ENCODE measurements at places on chromosomes 6 and 20.
A peak's percentile ranks its signal among the peaks of the same experiment; 100 is the strongest.

DNA sequence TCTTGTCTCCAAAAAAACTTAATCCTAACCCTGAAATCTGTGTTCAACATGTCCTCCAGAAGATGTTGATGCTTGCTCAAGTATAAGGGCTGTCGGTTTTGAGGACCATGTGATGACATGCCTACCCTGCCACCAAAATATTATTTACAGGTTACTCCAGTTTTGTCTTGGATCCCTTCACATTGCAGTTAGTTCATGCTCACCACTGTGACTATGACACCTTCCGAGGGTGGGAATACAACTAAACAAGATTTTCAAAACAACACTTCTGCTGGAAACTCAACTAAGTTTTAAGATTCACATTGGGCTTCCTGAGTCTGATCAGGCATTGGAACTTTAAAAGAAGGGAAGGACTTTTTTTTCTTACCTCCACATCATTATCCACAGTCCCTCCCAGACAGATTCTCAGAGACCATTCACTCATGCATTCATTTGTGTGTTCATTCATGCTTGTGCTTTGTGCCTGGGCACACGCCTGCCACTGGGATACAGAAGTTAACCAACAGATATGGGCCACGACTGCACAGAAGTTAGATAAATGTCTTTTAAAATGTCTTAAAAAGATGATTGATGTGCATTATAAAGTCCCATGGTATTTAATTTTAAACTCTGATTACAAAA lies 118.7 kb upstream of the GJE1 start:
- peak overlapping the region; percentile 86 for H3K27ac ChIP-seq
- no peak for DNase-seq

- H3K4me1 ChIP-seq, result no peaks in the 10 kb centered on the region
- H3K27ac ChIP-seq, result no peak overlapping the region
- peaks cover 2% of the 10 kb centered on the region for H3K36me3 ChIP-seq
Measured at GRCh38 chr6:110116258-110116657, 63.2 kb downstream of the WASF1 start.

GRCh38 chr6:87174078-87174579 lies 18.8 kb downstream of the ZNF292 start:
- no peak overlapping the region for H3K4me3 ChIP-seq
- H3K36me3 ChIP-seq, result no peaks in the 10 kb centered on the region
- H3K27me3 ChIP-seq, result no peaks in the 10 kb centered on the region
- H3K27ac ChIP-seq, result no peak overlapping the region
- H3K4me1 ChIP-seq, result peaks cover 6% of the 10 kb centered on the region
- no peak for DNase-seq

DNA sequence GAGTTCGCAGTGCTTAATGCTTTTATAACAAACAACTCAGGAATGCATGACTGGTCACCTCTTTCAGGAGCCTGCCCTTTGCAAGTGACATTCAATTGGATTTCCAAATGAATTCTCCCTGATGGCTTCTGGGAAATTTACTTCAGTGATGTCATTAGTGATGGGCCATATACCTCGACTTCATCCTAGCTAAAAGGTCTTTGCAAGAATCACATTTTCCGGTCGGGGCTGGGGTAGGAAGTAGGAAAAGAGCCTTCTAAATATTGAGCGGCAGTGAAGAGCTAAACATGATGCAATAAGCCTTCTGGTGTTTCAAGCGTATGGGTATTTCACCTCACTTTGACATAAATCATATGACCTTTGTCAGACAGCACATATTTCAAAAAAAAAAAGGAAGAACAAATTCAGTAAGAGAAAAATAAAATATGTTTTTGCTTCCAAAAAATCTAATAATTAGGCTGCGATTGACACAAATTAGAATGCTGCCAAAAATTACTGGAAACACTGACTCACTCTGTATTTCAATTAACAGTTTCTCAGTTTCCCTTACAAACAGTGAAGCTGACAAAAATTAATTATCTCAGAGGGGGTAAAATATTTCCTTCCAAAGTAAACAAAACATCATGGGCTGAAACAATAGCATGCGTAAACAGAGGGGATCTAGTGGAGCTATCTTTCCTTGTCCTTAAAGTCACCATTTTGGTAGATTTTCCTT lies 39.8 kb downstream of the ADTRP start:
- no peak for DNase-seq
- H3K4me3 ChIP-seq, result no peak overlapping the region
- H3K36me3 ChIP-seq, result no peaks in the 10 kb centered on the region

DNA sequence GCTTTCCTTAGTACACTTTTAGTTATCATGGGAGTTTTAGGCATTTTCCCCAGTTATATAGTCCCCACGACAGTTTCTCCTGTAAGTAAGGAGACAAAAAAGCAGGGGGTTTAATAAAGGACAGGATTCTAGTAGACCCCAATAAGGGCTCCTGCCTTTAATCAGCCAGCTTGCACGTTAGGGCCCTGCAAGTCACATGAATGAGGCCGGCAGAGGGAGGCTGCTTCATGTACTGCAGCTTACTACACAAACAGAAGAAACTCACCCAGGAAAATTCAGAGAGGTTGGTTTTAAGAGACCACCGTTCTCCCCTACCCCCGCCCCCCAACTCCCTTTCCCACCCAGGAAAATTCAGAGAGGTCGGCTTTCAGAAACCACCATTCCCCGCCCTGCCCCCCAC lies 229.7 kb upstream of the MOCS1 start:
- no peak overlapping the region for H3K4me3 ChIP-seq
- H3K27me3 ChIP-seq, result no peaks in the 10 kb centered on the region
- H3K4me1 ChIP-seq, result no peaks in the 10 kb centered on the region
- no peaks in the 10 kb centered on the region for H3K36me3 ChIP-seq

DNA sequence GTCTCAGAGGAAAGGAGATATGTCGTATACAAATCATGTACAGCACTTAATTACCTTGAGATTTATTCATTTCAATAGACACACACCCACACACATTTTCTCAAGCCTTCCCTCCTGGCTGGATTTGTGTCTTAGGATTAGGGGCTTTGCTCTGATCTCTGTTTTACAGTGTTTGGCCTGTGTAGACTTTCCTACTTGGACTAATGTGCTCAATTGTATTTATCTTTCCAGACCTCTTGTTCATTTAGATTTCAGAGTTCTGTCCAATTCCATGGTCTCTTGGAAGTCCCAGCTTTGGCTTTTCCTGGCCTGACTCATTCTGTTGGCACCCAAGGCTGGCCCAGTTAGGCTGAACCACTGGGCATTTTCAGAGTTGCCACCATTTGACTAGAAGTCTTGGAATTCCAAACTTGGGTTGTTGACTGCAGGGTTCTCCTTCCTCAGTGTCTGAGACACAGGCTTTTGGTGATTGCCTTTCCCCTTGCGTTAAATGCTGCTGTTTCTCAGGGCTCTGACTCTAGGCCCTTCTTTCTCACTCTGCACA lies 8.9 kb upstream of the RFPL4B start:
- DNase-seq, result no peak
- no peak overlapping the region for H3K4me3 ChIP-seq
- no peaks in the 10 kb centered on the region for H3K4me1 ChIP-seq
- no peaks in the 10 kb centered on the region for H3K36me3 ChIP-seq
- H3K27me3 ChIP-seq, result no peaks in the 10 kb centered on the region

DNA sequence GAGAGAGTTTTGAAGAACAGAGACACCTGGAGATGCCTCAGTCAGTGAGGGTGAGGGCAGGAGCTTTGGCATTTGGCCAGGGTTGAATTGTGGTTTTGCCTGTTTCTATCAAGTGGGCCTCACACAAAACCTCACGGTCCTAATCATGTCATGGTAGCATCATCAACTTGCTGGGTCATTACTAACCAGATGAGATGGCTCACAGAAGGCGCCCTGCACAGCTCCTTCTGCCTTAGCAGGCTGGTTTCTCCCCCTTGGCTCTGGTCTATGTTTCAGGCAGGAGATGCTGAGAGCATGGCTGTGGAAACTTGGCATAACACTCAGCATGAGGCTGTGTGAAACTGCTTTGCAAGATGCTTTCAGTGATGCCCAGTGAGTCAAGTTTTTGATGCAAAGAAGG lies 99.3 kb downstream of the LRRC1 start:
- DNase-seq, result peak; percentile 25
- peaks cover 13% of the 10 kb centered on the region for H3K4me1 ChIP-seq
- H3K27ac ChIP-seq, result no peak overlapping the region
- H3K4me3 ChIP-seq, result no peak overlapping the region
- no peaks in the 10 kb centered on the region for H3K27me3 ChIP-seq

DNA sequence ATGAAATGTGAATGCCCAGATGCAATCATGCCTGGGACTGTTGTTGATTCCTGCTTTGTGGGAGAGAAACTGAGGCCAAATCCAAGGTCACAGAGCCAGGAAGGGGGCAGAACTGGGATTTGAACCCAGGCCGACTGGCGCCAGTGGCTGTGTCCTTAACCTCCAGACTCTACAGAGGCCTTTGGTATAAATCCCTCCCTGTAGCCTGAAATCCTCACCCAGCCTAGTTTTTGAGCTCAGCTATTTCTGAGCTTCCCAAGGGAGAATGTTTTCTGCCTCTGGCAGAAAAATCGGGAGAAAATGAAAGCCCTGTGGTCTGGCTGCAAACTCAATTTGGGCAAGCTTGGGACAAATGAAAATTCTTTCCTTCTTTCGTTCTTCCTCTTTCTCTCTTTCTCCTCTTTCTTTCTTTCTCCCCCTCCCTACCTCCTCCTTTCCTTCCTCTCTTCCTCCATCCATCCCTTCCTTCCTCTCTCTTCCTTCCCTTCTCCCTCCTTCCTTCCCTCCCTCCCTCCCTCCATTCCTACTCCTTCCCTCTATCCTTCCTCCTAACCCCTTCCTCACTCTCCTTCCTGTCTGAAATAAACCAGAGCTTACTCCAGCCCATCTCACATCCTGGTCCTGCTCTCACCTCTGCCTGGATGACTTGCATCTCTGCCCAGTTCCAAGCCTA lies 34.9 kb downstream of the SNAI1 start:
- H3K36me3 ChIP-seq, result no peaks in the 10 kb centered on the region
- no peak overlapping the region for H3K27ac ChIP-seq
- H3K4me3 ChIP-seq, result no peak overlapping the region
- H3K27me3 ChIP-seq, result no peaks in the 10 kb centered on the region

DNA sequence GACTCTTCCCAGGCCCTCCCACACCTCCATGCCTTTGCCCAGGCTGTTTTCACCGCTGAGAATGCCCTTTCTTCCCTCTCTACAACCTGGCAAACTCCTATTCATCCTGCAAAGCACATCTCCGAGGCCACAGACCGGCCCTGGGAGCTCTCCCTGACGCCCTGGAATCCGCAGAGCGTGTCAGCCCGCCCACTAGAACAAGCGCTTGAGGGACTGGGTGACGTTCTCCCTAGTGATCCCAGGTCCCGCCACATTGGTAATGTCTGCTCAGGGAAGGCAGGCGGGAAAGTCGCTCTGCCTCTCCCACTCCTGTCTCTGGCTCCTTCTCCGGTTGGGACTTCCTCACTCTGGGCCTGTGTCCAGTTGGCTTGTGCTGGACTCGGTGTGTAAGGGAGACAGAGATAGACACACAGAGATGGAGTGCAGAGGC lies 61.6 kb downstream of the SRC start:
- H3K27me3 ChIP-seq, result peaks cover 42% of the 10 kb centered on the region
- H3K4me1 ChIP-seq, result peaks cover 19% of the 10 kb centered on the region
- H3K27ac ChIP-seq, result no peak overlapping the region
- peaks cover 4% of the 10 kb centered on the region for H3K36me3 ChIP-seq
- DNase-seq, result no peak

GRCh38 chr6:24117021-24117420 lies 9.0 kb upstream of the NRSN1 start:
- no peaks in the 10 kb centered on the region for H3K27me3 ChIP-seq

DNA sequence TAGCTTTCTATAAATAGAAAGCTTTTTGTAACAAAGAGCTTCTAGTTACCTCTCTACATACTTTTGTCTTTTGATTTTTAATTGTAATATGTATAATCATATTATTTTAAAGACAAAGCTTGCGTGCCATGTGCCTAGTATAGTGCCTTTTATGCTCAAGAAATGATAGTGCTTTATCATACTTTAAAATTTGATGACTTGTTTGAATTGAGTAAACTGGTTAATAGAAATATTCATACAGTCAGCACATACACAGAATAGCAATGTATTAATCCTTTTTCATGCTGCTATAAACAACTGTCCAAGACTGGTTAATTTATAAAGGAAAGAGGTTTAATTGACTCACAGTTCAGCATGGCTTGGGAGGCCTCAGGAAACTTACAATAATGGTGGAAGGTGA lies 313.0 kb downstream of the FRK start:
- no peaks in the 10 kb centered on the region for H3K36me3 ChIP-seq
- no peak overlapping the region for H3K4me3 ChIP-seq
- no peaks in the 10 kb centered on the region for H3K4me1 ChIP-seq
- H3K27me3 ChIP-seq, result no peaks in the 10 kb centered on the region
- no peak overlapping the region for H3K27ac ChIP-seq

DNA sequence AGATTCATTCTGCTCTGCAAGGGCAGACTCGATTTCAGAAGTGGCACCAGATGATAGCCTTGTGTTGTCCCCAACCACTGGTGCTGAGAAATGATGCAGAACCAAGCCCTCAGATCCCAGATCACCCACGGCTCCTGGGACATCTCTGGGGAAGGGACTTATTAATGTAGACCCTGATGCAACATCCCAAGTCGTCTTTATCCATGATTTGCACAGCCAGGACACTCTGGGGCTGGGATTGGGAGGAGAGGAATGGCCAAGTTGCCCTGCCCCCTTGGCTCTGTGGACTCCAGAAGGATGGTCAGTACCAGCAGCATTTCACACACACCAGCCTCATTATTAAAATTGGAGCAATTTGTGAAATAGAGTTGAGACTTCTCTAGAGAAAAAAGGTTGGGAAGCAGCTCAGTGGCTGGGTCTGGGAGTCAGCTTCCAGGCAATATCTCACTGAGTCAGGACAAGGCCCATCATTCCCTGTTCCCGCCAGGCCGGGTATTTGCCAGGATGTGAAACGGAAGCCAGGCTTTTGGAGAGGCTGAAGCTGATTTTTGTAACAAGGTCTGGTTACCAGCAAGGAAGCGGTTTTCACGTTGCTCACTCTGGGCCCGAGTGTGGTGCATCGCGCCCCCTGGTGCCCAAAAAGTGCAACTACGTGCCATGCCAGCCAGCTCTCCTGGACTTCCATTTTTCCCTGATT lies 67.4 kb downstream of the ZBTB2 start:
- H3K4me1 ChIP-seq, result peaks cover 9% of the 10 kb centered on the region
- no peak overlapping the region for H3K27ac ChIP-seq
- no peaks in the 10 kb centered on the region for H3K36me3 ChIP-seq
- H3K4me3 ChIP-seq, result no peak overlapping the region
- H3K27me3 ChIP-seq, result no peaks in the 10 kb centered on the region

- DNase-seq, result no peak
- H3K4me1 ChIP-seq, result no peaks in the 10 kb centered on the region
- peaks cover 19% of the 10 kb centered on the region for H3K36me3 ChIP-seq
- H3K27ac ChIP-seq, result no peak overlapping the region
- no peaks in the 10 kb centered on the region for H3K27me3 ChIP-seq
- no peak overlapping the region for H3K4me3 ChIP-seq
Measured at GRCh38 chr20:4855555-4855954, 133.8 kb downstream of the PRND start.

GRCh38 chr6:148396411-148396810 lies 53.8 kb downstream of the SASH1 start:
- no peak overlapping the region for H3K4me3 ChIP-seq
- H3K36me3 ChIP-seq, result peaks cover 1% of the 10 kb centered on the region
- no peak overlapping the region for H3K27ac ChIP-seq

DNA sequence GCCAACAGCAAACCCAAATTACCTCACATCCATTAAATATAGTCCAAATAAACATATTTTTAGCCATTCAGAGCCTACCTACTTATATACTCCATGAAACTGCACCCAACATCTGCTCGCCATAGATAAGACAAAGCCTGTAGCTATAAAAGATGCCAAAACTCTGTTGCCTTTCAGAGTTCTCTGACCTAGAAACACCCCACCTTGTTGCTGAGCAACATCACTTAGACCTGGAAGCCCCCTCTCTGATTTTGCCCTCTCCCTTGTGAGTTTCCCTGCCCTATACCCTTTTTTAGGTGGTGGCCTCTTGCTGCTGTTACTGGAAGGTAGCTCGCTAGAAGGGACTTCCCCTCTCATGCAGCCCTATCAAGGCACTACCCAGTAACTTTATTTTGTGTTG lies 27.7 kb upstream of the FBXL4 start:
- H3K36me3 ChIP-seq, result no peaks in the 10 kb centered on the region
- no peak overlapping the region for H3K4me3 ChIP-seq
- DNase-seq, result no peak
- H3K4me1 ChIP-seq, result no peaks in the 10 kb centered on the region
- no peak overlapping the region for H3K27ac ChIP-seq

Data from keratinocyte (primary cell).